ENCODE measurements at places on chromosomes 2 and 18.

- peak; percentile 3 for DNase-seq
Observed at GRCh38 chr2:170313347-170313991, 135.5 kb downstream of the MYO3B start.

GRCh38 chr2:80070587-80070986, 234.0 kb downstream of the LRRTM1 start:
- no peak for DNase-seq

- no peak for DNase-seq
Observed at GRCh38 chr18:3051718-3052410, 38.9 kb upstream of the LPIN2 start.

DNA sequence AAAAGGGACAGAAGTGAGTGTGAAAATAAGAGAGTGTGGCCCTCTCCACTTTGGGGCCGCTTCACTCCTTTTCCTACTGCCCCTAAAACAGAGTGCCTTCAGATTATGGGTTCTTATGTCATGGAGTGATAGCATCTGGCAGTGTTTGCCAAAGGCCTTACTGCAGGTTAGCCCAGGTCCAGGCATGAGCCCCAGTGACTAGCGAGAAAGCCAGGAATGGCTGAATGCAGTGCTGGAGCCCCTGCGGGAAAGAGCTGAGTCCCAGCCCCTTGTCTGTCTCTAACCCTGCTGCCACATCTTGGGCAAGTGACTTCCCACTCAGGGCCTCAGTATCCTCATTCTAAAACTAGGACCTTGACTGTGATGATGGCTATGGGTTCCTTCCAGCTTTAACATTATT, 6.0 kb downstream of the IGFBP5 start:
- DNase-seq: no peak

DNA sequence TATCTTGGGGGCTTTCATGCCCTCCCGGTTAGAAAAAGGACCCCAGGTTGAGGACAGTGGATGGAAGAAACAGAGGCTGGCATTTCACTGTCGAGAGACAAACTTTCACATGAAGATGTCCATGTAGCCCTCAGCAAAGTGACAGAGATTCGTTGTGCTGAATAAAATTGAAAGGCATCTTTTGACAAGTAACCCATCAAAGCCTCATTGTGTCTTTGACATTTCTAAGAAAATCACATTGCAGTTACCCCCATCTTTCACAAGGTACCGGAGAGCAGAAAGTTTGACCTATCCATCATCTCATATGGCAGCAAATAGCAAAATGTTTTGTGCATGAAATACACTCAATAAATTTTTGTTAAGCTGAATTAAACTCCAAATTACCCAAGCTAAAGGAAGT, 2.0 kb upstream of the MBP start:
- DNase-seq: no peak

DNA sequence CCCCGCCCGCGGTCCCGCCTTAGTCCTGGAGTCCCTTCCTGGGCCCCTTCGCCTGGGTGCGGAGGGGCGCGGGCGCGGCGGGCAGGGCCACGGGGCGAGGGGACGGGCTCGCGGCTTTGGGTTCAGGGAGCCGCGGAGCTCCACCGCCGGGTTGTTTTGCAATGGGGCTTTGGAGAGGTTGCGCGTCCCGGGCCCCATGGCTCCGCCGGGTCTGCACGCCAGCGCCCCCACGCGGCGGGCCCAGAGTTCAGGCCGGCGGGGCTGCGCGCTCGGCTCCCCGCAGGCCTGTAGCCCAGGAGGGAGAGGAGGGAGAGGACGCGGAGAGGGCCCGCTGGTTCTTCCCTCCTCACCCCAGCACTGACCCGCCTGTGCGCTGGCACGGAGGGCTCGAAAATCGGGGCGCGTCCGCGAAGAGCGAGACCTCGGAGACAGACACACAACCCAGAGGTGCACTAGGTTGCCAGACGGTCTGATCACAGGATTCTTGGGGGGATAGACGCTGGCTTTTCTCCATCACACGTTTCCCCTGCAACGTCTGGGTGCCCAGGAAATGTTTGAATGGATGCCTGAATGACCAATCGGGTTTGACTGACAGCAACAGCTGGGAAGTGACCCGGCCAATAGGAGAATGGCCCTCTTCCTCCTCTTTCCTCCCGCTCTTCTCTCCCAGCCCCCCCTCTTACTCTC, 4.9 kb upstream of the SIX2 start:
- no peak for DNase-seq

- no peak for DNase-seq
Observed at GRCh38 chr2:235142601-235143000, 190.8 kb downstream of the SH3BP4 start.

DNA sequence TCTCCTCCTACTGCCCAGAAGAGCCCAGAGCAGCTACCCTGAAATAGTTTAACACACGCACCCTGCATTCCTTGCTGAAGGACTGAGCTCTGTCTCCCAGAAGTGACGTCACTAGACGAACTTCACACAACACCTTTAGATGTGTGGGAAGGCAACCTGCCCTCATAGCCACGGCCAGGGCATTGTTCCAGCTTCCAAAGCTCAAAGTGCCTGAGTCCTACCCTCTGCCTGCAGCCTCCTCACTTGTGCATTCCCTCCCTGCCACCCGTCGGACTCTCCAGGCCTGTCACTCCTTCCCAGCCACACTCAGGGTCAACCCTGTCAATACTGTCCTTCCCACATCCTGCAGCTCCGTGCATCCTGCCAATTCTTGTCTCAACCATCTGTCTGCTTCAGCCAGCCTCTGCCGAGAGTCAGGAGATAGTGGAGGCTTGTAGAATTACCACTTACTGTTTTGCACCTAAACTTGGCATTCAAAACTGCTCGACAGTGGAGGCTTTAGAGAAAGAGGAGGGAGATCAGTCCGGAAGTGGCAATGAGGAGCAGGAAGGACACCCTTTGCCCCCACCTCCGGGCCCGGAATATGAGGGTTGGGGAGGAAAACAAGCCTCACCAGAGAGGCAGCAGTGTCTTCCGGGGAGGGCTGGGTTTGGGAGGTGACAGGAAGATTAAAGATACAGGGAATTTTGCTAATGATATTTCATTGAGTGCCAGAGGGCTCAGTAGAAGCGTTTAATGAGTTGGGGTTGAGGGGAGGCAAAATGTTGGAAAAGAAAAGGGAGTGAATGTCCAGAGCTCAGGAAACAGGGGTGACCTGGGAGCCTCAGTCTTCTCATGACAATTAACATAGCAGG, 72.3 kb upstream of the ATG16L1 start:
- DNase-seq: no peak

- no peak for DNase-seq
Observed at GRCh38 chr2:30722936-30723725, 84.1 kb downstream of the CAPN13 start.

DNA sequence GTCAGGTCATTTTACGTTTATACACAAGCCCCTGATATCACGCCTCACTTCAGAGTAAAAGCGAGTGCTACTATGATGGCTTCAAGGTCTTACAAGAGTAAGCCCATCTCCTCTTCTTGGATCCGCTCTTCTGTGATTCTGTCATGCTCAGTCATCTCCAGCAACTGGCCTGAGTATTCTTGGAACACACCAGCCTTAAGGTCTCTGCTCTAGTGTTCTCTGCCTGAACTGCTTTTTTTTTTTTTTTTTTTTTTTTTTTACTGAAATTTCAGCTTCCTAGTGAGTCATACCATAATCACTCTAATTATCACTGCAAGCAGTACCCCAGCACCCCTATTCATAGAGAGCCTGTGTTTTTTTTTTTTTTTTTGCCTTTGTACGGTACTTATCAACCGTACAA, 1228.9 kb downstream of the CNTNAP5 start:
- DNase-seq: no peak

DNA sequence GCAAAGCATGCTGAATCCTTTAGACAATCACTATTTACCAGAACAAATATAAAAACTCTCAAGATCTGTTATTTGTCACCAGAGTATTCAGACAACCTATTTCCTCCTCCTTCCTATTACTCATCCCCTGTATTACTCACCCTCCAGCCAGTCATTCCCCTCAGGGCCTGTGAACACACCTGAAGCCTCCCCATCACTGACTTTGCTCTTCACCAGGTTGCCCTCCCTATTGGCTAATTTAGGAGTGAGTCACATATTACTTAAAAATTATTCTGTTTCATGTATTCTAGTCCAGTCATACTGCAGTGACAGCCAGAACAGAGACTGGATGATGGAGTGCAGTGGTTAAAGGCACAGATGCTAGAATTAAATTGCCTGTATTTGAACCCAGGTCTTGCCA, 3.7 kb upstream of the ATG16L1 start:
- no peak for DNase-seq

DNA sequence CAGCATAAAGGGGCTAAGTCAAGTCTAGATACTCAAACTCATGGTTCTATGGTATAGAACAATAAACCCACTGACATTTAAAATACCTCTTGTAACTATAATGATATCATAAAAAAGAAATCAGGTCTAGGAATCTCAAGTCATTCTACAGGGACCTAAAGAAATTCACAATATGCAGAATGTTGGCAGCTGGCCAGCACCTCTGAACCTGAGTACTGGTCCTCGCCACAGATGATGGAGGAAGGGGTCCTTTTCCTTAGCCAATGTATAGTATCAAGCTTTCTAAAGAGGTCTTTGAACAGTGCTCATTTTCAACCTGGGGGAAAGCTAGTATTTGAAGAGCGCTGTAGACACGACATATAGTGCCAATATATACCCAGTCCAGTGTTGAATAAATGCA, 108.4 kb upstream of the ITGB6 start:
- DNase-seq: no peak

DNA sequence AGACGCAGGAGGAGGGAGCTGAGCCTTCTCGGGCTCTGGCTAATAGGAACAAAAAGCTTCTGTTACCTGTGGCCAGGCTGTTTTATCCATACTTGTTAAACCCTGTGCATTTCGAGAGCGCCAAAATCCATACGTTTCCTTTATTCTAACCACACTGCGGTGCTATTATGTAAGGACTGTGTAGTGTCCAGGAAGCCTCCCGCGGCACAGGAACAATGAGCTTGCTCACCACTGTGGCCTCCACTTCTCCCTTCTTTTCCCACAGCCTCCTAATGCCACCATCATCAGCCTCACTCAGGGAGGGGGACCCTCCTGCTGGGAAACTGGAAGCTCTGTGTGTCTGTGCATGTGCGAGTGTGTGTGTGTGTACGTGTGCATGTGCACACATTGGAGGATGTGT, 268.5 kb downstream of the HAUS1 start:
- no peak for DNase-seq

DNA sequence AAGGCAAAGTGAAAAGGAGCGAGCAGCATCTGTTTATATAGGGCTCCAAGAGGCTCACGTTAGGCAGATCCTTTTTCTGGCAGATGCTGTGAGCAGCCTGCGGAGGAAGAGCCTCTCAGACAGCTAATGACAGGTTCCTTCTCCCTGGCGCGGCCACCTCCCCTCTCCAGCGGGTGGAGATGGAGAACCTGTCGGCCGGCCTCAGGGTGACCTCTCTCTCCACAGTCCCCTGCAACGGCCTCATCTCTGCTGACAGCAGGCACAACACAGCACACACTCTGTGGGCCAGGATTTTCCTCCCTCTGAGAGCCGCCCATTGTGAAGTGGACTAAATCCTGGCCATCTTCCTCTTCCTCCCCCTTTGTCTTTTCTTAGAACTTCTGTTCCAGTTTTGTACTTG, 119.8 kb downstream of the PRKCE start:
- DNase-seq: no peak

DNA sequence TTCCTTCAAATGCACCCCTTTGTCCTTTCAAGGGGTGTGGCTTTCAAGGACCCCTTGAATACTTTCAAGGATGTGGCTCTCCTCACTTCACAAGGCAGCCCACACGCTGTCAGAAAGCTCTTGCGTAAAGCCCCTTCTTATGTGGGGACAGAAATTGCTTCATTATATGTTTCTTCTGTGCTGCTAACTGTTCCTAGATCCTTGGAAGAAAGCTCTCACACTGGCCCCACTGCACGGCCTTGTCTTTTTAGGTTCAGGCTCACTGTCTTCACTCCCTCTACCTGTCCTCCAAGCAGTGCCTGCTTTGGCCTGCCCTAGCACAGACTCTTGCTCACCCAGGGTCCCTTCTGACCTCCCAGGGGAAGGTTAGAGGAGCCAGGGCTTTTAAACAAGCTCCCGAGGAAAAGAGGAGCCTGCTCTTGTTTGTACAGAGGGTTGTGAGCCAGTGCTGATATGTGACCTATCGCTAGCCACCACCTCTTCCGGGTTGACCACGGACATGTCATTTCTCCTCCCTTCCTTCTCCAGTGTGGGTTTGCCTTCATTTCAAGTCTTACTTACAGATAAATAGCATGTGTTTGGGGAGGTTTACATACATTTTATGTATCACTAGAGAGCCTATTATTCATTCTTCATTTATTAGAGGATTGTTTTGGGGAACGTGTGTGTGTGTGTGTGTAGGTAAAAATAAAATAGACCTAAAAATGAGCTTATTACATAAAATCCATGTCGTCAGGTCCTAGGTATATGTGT, 94.7 kb downstream of the RTN4 start:
- DNase-seq: no peak

DNA sequence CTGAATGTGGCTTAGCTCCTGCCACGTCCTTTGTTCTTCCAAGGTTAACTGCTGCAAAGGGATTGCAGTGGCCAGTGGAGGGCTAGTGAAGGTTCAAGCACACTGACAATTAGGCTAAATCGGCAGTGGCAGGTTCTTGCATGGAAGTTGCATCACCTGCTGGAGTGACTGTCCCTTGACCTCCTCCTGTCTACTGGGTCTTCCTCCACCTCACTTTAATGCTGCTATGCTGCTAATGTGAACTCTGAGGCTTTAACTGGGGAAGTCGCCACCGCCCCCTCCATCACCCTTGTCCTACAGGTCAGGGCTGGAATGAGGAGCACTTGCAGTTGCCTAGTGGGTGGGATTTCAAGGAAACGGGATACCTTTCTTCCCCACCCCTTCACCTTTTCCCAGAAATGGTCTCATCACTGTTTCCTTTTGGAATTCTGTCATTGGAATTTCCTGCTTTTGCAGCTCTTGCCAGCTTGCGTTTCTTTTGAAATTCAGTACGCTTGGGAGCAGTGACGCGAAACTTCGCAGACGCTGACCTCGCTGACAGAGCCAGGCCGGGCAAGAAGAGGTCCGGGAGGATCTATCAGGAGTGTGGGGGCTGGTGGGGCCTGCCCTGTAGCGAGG, 150.3 kb downstream of the SH3RF3 start:
- no peak for DNase-seq

DNA sequence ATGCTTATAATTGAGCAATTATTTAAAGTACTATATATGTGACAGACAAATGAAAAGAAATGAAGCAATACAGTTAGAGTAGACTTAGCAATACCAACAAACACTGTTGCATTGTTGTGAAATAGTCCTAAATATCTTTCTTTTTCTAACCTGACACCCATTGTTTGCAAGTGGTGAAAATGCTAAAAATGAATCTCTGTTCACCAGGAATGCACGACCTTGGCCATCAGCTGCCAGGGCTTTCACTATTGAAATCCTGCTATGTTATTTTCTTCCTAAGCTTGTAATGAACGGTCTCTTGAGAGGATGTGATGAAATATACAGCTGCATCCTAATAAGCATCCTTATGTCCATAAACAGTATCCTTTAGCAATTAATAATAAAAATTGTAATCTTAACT, 136.2 kb upstream of the MGAT5 start:
- DNase-seq: no peak
